ENCODE measurements at places on chromosomes 16 and 17. TPM values are rescaled to one million over a fixed set of nuclear protein-coding genes. Genes with fewer than 3 reads are reported as not detected.
A peak's percentile ranks its signal among the peaks of the same experiment; 100 is the strongest.

- DNase-seq = no peak
Measured at GRCh38 chr17:6024576-6024975, 45.6 kb upstream of the WSCD1 start.

DNA sequence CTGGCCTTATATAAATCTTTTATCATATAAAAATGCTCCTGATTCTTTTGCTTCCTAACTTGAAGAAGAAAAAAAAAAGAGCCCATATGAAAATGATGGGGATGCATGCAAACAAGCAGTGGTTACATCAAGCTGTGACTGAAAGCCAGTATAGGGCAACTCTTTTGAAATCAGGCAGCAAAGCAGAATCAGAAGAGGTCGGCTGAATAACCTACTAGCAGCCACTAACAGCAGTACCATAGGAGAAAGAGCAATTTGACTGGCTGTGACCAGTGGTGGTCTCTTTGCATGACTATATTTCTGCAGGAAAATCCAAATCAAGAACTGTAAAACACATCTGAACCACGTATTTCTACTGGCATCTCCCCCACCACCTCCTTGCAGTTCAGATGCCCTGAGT, 161.9 kb upstream of the C17orf78 start:
- no peak for DNase-seq

- no peak for DNase-seq
Measured at GRCh38 chr17:47862621-47863440, 11.9 kb upstream of the SP6 start.

DNA sequence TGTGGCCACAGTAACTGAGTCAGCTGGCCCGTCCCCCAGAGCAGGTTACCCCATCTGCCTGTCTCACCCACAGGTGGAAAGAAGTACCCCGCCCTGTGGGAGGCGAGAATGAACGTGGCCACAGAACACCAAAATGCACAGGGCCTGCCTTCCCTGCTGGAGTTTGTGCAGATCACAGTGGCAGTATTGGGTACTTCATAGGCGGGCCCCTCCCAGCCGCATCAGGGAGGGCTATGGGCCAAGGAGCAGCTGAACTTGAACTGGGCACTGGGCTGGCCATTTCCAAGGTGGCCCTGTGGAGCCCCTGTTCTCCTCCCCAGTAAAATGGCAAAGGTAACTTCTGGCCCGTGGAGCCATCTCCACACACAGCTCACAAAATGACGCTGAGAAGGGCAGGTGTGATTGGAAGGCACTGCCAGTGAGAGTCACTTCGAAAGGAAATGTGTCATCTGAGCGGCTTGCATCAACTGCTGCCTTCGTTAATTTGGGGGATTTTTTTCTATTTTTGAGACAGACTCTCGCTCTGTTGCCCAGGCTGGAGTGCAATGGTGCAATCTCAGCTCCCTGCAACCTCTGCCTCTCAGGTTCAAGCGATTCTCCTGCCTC, 162.9 kb downstream of the ENGASE start:
- DNase-seq = no peak

GRCh38 chr16:89065458-89065822, 28.2 kb upstream of the ACSF3 start:
- no peak for DNase-seq

- no peak for DNase-seq
Measured at GRCh38 chr16:86382774-86383407, 127.4 kb upstream of the FOXF1 start.

PPY gene
- total RNA-seq = not detected

KRT36 gene
- total RNA-seq = not detected

ADORA2B gene
- not detected for total RNA-seq

DNA sequence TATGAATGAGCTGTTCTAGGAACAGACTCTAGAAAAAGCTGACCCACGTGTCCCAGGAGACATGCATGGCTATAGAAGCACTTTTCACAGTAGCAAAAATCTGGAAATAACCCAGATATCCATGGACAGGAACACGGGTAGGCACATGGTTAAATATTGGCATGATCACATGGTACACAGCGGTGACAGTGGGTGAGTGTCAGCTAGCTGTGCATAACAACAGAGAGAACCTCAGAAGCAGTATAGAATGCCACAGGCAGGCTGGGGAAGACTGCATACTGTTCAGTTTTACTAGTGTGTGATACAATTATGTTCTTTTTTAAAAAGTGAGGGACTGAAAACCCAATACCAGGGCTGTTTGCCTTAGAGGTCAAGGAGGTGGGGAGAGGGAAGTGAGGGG, 31.4 kb downstream of the EPN2 start:
- no peak for DNase-seq

KRT31 gene
- not detected for total RNA-seq

MT1M gene
- total RNA-seq = not detected

DNA sequence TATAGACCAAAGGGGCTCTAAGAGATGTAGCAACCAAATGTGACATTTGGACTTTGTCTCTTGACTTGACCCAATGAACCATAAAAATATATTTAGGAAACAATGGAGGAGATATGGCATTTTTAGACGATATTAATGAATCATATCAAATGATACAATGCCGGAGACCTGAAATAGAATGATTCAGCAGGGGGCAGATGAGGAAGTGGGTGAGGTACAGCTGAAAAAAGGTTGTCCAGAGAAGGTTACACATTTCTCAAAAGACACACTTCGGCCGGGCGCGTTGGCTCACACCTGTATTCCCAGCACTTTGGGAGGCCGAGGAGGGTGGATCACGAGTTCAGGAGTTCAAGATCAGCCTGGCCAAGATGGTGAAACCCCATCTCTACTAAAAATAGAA, 16.5 kb upstream of the SNN start:
- no peak for DNase-seq

- no peak for DNase-seq
Measured at GRCh38 chr16:22969567-22969966, 155.6 kb downstream of the HS3ST2 start.

DNA sequence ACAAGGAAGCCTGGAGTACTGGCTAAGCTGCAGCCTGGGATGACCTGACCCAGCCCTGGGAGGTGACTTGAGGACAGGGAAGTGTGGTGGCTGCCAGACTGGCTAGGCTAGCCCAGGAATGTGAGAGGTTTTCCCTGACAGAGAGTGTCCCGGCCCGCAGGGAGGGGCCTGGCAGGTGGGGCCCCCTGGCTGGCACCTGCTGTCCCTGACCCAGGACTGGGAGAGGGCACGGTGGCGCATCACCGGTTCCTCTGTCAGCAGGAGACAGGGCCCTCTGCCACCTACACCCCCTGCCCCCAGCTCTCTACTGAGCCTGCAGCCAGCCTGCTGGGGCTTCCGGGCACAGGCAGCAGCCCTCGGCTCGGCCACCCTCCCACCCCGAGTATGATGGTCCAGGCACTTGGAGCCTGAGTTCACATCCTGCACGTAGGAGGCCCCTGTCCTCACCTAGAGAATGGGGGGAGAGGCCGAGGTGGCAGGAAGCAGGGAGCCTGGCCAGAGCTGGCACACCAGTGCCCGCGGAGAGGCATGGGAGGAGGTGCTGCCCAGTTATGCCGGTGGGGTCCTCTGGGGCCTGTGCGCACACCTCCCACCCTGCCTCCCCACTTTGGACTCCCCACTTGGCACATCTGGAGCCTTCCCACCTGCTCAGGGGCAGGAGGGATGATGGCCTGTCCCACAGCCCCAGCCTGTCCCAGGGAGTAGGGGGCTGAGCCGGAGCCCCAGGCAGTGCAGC, 528 bp downstream of the PRSS27 start:
- DNase-seq = no peak

DNA sequence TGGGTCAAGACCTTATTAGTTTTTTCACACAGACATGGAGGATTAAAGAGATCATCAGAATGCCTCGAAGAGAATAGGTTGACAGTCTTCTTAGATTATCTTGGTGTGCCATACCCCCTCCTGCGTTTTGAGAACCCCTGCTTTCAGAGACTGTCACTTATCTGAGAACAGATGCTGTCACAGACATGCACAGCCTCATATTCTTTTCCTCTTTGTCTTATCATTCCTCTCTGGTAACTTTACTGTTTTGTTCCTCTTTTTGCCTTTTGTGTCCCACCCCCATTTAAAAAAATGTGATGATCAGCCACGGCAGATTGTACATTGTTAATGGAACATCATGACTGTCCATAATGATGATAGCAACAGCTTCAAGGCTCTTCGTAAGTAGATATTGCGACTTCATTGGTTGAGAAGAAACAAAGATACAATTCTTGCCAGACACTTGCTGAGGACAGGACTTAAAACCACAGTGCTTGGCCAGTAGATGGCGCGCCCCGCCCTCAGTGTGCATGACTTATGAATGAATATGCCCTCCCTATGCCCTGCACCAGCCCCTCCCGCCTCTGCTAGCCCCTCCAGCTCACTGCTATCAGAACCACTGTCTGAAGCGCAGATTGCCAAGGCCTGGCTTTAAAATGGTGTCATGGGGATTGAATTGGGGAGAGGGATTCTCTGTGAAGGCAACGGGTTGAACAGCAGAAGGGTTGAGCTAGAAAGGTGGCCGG, 2.6 kb upstream of the PITPNC1 start:
- DNase-seq = peak; percentile 94

GRCh38 chr16:66292241-66292935, 74.1 kb upstream of the CDH5 start:
- DNase-seq = no peak

DNA sequence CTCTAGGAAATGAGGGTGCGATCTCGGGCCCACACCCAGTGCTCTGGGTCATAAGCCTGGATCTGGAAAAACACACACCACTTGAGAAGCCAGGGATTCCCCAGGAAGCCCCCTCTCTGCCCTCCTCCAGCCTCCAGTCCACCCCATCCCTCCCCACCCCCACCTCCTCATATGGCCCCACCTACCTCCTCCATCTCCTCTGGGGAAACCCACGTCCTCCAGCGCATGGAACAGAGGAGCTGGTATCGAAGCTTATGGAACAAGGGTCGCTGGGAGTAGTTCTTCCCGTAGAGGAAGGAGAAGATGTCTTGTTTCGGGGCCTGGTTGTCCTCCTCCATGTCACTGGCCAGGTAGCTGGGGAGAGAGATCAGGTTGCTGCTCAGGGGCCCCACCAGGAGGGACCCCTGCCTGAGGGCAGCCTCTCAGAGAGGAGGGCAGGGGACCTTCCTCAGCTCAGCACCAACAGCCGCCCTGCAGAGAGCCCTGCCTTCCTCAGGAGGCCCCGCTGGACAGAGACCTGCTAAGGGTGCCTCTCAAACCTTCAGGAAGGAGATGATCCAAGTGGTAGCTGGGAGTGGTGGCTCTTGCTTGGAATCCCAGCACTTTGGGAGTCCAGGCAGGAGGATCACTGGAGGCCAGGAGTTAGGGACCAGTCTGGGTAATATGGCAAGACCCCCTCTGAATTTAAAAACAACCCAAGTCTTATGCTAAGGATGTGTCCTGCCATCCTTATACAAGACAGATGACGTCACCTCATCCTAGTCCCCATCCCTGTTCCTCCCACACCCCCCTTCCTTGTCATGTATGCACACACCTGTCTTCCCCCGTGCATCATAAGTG, 5.0 kb downstream of the SPDYE4 start:
- no peak for DNase-seq

GRCh38 chr17:32542186-32542585, 55.4 kb downstream of the CDK5R1 start:
- no peak for DNase-seq

GRCh38 chr16:85698935-85699558, 10.3 kb upstream of the GINS2 start:
- no peak for DNase-seq

DNA sequence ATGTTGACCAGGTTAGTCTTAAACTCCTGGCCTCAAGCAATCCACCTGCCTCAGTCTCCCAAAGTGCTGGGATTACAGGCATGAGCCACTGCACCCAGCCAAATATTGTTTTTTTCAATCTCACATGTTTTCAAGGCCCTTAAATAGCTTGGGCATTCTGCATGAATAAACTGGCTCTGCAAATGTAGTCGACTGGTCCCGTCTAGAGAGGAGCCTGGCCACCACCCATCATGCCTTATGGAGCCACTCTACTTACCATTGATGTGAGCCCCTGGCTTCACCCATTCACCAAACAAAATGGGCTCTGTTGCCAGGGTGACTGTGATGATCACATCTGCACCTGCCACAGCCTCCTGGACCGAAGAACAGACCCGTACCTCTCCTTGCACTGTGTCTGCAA, 10.8 kb downstream of the CRYM start:
- DNase-seq = no peak

GRCh38 chr17:50285941-50286340, 11.7 kb downstream of the TMEM92 start:
- DNase-seq = no peak

DNA sequence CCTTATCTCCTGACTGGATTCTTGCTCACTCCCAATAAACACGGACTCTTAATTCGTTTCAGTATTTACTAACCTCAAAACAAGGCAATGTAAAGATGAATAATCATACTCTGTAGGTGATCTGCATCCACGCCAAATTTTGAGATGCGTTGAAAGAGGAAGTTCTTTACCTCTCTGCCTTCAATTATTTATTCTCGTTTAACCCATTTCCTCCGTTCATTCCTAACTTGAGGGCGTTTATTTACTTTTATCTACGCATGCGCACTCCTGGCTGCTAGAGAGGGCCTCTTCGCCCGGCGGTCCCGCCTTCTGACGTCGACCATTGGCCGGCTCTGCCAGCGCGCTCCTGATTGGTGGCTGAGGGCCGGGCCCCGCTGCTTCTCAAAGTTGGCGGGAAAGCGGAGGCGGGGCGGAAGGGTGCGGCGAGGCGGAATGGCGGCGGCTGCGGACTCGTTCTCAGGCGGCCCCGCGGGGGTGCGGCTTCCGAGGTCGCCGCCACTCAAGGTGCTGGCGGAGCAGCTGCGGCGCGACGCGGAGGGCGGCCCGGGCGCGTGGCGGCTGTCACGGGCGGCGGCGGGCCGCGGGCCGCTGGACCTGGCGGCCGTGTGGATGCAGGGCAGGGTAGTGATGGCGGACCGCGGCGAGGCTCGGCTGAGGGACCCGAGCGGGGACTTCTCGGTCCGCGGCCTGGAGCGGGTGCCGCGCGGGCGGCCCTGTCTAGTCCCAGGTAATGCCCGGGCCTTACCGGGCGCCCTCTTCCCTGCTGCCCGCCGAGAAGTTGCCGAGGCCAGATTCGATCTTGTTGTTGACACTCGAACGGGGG, at the start of gene RMI2:
Gene RMI2 (plus strand): TSS at position 420 of the 823 bp plus-strand sequence. CDS start 13 bp downstream, at position 433.
- peak; percentile 98 for DNase-seq

- DNase-seq = no peak
Measured at GRCh38 chr16:84015399-84015798, 27.2 kb downstream of the SLC38A8 start.

Data from activated naive CD4-positive, alpha-beta T cell treated with anti-CD3 and anti-CD28 coated beads for 36 hours (primary cell).